ENCODE measurements at places on chromosomes 2 and 18.

GRCh38 chr2:158773121-158773520 is 22.0 kb upstream of the DAPL1 start:
- H3K4me3 ChIP-seq, result no peak overlapping the region
- no peaks in the 10 kb centered on the region for H3K4me1 ChIP-seq
- no peaks in the 10 kb centered on the region for H3K36me3 ChIP-seq
- DNase-seq, result no peak

- H3K4me3 ChIP-seq, result no peak overlapping the region
- H3K27ac ChIP-seq, result no peak overlapping the region
- no peak for DNase-seq
- peaks cover 3% of the 10 kb centered on the region for H3K27me3 ChIP-seq
- H3K4me1 ChIP-seq, result no peaks in the 10 kb centered on the region
Observed at GRCh38 chr18:50453014-50453680, 78.3 kb downstream of the SKA1 start.

GRCh38 chr2:242012956-242013764 is 143.6 kb downstream of the RTP5 start:
- no peak overlapping the region for H3K27ac ChIP-seq
- no peak overlapping the region for H3K4me3 ChIP-seq
- H3K4me1 ChIP-seq, result peaks cover 11% of the 10 kb centered on the region
- H3K27me3 ChIP-seq, result peaks cover 8% of the 10 kb centered on the region

- DNase-seq, result no peak
- H3K27ac ChIP-seq, result no peak overlapping the region
- H3K27me3 ChIP-seq, result peaks cover 10% of the 10 kb centered on the region
- H3K4me3 ChIP-seq, result no peak overlapping the region
Observed at GRCh38 chr2:26917135-26917836, 53.2 kb upstream of the MAPRE3 start.

- H3K36me3 ChIP-seq, result no peaks in the 10 kb centered on the region
- H3K27me3 ChIP-seq, result peaks cover 6% of the 10 kb centered on the region
- H3K4me1 ChIP-seq, result no peaks in the 10 kb centered on the region
Observed at GRCh38 chr18:35005963-35006577, 35.1 kb upstream of the MAPRE2 start.

GRCh38 chr2:202387608-202388342 is 11.6 kb downstream of the BMPR2 start:
- no peaks in the 10 kb centered on the region for H3K27me3 ChIP-seq
- peaks cover 3% of the 10 kb centered on the region for H3K36me3 ChIP-seq
- H3K4me3 ChIP-seq, result no peak overlapping the region
- H3K27ac ChIP-seq, result no peak overlapping the region
- no peak for DNase-seq

DNA sequence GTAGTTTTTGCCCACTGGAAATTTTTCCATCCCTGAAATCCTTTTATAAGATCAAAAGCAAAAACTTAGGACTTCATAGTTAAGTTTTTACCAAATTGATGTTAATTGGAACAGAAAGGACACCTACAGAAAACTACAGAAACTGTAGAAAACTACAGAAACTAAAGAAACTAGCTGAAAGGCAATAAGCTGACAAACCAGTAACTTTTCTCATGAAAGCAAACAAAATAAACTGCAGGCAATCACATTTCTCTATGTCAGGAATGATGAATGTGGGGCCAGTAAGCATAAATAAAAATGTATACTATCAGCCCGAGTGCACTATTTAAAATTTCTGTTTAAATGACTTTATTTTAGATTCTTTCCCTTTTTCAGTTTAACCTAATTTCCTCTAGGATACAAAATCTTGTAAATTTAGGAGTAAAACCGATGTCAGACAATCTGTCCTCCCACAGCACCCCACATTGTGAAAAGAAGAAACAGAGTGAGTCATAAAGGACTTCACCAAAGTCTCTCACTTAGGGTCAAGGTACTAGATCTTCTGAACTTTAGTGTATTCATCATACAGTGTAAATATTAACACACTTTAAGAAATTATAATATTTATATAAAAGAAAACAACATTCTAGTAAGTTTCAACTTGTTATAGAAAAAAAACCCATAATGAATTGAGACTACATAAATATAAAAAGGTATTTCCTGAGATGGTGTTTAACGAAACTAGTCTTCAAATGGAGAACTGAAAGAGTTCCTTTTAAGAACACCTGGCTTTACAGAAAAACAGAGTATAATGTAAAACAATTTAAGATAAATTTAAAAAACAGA is 46.6 kb downstream of the USP40 start:
- no peak for DNase-seq
- no peak overlapping the region for H3K4me3 ChIP-seq
- no peak overlapping the region for H3K27ac ChIP-seq
- no peaks in the 10 kb centered on the region for H3K27me3 ChIP-seq
- peaks cover 3% of the 10 kb centered on the region for H3K36me3 ChIP-seq

DNA sequence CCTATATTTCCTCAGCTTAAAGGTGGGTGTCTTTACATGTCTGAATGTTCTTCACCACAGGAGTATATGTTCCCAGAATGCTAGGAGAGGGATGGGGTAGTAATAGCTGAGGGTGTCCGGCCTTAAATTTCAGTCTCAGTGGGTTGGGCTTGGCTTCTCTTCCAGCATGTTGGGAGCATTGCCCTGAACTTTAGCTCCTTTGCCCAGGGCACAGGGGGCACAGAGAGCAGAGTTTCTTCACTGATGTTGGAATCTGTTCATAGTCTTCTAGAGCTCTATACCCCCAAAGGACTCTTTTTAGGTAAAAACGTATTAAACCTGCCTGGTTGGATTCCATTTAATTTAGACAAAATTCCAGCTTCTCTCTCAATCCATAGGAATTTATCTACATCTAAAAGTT is 154.4 kb upstream of the GCFC2 start:
- no peaks in the 10 kb centered on the region for H3K27me3 ChIP-seq
- H3K4me3 ChIP-seq, result no peak overlapping the region
- no peak overlapping the region for H3K27ac ChIP-seq
- DNase-seq, result no peak

DNA sequence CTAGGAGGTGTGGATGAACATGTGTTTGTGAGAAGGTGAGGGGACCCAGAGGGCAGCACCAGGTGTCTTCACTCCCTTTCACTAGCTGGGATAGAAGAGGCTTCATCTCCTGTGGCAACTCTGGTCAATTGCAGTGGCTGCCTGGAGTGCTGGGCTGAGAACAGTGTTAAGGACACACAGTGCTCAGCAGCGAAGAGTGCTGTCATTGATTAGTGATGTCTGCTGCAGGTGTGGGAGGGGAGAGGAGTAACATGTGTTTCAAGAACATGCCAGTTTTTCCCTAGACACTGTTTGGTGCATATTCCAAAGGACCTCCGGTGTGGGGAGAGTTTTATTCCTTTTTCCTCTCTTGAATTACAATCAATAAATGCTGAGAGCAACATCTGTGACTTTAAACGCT is 95.9 kb upstream of the CXCR4 start:
- H3K27ac ChIP-seq, result no peak overlapping the region
- H3K4me1 ChIP-seq, result peaks cover 19% of the 10 kb centered on the region
- H3K36me3 ChIP-seq, result peaks cover 3% of the 10 kb centered on the region
- peaks cover 13% of the 10 kb centered on the region for H3K27me3 ChIP-seq
- no peak overlapping the region for H3K4me3 ChIP-seq
- no peak for DNase-seq

DNA sequence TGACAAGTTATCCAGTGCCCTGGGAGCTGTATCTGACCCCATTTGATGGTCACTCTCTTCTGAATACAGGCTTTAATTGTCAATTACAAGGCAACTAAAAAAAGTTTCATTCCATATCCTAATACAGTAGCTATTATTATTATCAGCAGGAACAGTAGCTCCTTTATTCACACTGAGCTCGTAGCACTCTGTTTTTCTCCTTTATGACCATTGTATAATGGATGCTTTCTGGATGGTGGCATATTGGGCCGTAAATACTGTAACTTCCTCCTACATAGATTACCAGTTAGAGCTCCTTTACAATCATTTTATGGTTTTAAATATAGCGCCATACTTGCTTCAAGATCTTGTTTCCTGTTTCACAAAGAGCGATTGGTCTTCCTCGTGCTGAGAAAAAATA is 1040.3 kb downstream of the TSN start:
- H3K4me1 ChIP-seq, result no peaks in the 10 kb centered on the region
- H3K27ac ChIP-seq, result no peak overlapping the region
- no peak for DNase-seq
- no peaks in the 10 kb centered on the region for H3K27me3 ChIP-seq
- no peak overlapping the region for H3K4me3 ChIP-seq

DNA sequence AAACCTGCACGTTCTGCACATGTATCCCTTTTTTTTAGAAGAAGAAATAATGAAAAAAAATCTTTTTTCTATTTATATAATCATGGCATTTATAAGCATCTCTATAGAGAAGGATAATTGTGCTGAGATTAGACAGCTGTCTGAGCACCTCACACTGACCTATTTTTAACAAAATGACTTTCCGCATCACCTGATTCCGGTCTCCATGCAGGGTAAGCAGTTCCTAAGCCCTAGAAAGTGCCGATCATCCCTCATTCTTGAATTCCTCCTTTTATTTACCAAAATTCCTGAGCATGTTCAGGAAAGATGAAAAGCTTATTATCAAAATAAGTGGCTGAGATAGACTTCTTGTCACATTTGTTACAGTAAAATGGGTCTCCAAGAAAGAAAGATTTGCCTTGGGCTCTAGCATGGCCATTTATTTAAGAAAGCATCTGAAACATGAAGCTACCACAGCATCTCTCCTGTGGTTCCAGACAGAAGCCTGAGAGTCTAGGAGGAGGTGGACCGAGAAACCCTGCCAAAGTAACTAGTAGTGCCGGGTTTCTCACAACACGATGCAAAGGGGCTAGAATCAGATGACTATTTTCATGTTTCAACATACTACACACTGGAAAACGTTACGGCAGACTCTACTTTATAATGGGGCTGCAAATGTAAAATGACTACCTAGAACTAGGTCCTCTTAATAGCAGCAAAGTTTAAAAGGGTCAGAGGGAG is 670 bp downstream of the GKN1 start:
- H3K4me1 ChIP-seq, result no peaks in the 10 kb centered on the region
- no peak overlapping the region for H3K27ac ChIP-seq

DNA sequence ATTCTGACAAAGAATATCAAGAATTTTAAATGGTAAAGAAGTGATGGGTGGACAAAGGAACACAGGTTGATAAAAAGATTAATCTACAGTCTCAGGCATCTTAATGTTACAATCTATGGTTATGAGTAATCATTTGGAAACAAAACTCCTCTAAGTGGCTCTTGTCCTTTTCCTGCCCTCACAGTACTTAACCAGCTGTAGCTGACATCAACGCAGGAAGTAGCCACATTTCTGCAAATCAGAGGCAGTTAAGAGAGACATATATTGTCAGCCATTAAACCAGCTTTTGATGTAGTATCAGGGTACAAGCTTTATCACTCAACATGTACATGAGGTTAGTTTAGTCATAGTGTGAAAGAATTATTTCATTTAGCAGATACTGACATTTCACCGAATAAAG is 244.6 kb downstream of the NR4A2 start:
- H3K27me3 ChIP-seq, result no peaks in the 10 kb centered on the region
- H3K36me3 ChIP-seq, result no peaks in the 10 kb centered on the region
- H3K27ac ChIP-seq, result no peak overlapping the region
- DNase-seq, result no peak

- no peaks in the 10 kb centered on the region for H3K4me1 ChIP-seq
- DNase-seq, result no peak
- no peak overlapping the region for H3K4me3 ChIP-seq
- no peaks in the 10 kb centered on the region for H3K36me3 ChIP-seq
- H3K27me3 ChIP-seq, result no peaks in the 10 kb centered on the region
Observed at GRCh38 chr2:79994965-79995364, 309.6 kb downstream of the LRRTM1 start.

GRCh38 chr18:13243363-13243762 is 24.8 kb downstream of the LDLRAD4 start:
- H3K27me3 ChIP-seq, result no peaks in the 10 kb centered on the region
- peaks cover 6% of the 10 kb centered on the region for H3K36me3 ChIP-seq
- no peak for DNase-seq
- no peak overlapping the region for H3K4me3 ChIP-seq
- H3K27ac ChIP-seq, result no peak overlapping the region

DNA sequence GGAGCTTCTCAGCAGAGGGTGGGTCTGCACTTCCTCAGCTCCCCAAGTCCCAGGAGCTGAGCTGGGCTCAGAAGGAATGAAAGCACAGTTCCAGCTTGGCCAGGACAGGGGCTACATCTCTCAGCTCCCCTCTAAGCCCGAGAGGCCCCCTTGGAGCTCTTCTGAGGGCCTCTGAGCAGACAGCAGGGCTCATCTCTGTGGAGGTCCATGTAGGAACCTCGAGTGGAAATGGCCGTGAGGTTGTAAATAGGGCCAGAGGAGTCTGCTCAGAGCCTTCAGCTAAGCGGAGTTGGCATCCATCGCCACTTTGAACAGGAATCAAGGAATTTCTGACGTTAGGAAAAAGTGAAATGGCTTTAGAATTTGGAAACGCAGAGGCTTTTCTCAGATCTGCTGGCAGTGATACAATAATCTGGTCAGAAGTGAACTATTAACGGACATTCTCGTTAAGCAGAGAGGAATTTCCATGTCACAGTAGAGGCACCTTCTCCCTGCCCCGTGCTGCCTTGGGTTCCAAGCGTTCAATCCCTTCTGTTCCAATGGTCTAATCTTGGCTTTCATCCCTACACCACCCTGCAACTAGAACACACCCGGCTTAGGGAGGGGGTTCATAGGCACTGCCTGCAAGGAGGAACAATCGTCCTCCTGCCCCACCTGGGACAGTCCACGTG is 213.9 kb downstream of the NDUFA10 start:
- H3K27ac ChIP-seq, result no peak overlapping the region
- H3K36me3 ChIP-seq, result no peaks in the 10 kb centered on the region
- H3K4me3 ChIP-seq, result no peak overlapping the region
- H3K27me3 ChIP-seq, result no peaks in the 10 kb centered on the region
- no peaks in the 10 kb centered on the region for H3K4me1 ChIP-seq

All from activated CD4-positive, alpha-beta T cell treated with anti-CD3 and anti-CD28 coated beads, Interleukin-2, amount 10 ng/mL, durations not matched to agents 24 days and 14 days (primary cell).